HepG2 (cell line): ENCODE measurements at places on chromosomes 3 and 15. TPM values are rescaled to one million over a fixed set of nuclear protein-coding genes. Genes with fewer than 3 reads are reported as not detected.
A peak's percentile ranks its signal among the peaks of the same experiment; 100 is the strongest.

The MAPKAPK3 gene
- 41.2 and 48.5 TPM in 2 replicates for total RNA-seq

GRCh38 chr3:153334558-153334957 lies 172.5 kb downstream of the RAP2B start:
- DNase-seq: no peak

DNA sequence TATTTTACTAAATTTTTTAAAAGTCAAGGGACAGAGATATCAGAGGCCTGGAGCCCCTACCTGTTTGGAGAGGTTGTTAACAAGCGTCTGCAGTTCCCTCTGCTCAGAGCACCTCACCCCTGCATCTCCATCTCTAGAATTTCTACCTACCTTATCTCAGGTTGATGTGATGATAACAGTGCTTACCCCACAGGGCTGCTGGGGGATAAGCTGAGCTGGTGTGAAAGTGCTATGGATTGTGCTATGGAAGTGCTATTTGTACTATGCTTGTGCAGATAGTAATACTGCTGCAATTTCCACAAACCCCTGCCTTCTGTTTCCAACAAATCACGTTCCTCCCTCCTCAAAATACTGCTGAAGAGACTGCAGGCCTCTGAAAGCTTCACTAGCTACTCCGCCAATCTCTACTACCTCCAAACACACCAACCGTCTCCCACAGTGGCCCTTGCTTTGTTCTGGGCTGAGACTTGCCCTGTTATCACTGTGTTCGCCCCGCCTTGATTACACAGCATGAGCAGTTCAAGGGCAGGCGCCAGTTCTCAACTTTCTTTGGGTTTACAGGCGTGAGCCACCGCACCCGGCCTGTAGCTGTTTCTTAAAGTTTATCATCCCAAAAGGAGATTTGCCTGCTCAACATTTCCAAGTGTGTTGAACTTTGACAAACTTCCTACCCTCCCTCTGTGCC lies 28.4 kb upstream of the PARL start:
- DNase-seq: peak; percentile 55

DNA sequence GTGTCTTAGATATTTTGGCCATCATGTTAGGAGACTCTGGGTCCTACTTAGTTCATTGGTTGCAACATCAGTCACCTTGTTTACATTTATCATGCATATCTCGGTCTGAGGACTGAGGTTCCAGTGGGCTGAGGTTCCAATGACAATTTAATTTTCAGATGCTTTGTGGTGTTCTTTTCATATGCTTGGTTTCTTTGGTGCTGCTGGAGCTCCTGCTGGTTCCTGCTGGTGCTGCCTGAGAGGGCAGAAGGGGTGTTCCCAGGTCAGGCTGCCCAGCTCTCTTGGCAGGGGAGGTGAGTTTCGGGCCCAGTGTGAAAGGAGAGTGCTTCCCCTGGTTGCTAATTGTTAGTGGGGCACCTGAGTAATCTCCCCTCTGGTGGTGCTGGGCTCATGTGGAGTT lies 6.9 kb upstream of the KLHL40 start:
- DNase-seq: no peak

The UMPS gene
- total RNA-seq: 74.2 and 117 TPM in 2 replicates

The DHFR2 gene
- total RNA-seq: 3.1 and 4.6 TPM in 2 replicates

The BDH1 gene
- total RNA-seq: 21.2 and 26.9 TPM in 2 replicates

- no peak for DNase-seq
Observed at GRCh38 chr3:49785565-49786356, 581 bp downstream of the IP6K1 start.

DNA sequence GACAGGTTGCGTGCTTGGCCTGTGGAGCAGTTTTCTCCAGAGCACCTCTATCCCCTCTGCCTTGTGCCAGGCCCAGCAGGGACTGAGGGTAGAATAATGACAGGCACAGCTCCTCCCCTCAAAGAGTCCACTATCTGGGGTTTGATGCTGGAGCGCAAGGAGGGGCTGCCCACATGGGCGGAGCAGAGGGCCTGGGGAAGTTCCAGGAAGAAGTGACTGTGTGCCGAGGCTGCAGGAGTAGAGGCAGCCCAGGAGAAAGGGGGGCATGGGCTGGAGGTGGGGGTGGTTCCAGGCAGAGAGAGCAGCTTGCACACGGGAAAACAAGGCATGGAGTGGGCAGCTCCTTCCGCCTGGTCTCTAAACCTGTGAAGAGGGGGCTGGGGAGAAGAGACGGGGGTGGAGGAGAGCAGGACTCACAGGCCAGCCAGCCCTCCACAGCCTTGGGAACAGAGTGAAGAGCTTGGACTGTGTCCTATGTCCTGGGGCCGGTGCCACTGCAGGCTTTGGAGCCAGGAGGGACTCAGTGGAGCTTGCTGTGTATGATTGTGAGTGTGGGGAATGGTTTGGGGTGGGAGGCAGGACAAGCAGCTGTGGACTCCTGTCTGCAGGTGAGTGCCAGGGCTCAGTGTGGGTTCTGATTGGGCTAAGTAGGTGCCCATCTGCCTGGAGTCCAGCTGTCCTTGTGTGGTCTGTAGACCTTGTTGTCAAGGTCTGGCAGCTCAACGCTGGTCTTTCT lies 48.1 kb downstream of the APBA2 start:
- peak; percentile 3 for DNase-seq

DNA sequence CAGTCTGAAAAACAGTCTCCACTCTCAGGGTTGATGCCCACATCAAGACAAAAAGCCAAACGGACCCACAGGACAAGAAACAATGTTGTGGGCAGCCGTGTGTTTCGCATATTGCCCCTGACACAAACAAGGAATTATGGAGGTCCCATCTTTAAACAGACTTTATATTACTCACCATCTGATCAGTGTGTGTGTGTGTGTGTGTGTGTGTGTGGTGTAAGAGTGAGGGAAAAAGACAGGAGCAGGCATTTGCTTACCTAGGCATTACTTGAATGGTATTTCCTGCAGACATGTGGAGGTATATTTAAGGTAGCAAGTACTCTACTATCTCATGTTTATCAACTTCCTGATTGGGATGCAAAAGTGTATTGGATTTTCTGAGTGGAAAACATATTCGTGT lies 136.3 kb downstream of the TMCO5A start:
- no peak for DNase-seq

The CEP97 gene
- total RNA-seq: 6.5 and 10.2 TPM in 2 replicates

The GOLGA6L10 gene
- 0.87 and 1.5 TPM in 2 replicates for total RNA-seq

DNA sequence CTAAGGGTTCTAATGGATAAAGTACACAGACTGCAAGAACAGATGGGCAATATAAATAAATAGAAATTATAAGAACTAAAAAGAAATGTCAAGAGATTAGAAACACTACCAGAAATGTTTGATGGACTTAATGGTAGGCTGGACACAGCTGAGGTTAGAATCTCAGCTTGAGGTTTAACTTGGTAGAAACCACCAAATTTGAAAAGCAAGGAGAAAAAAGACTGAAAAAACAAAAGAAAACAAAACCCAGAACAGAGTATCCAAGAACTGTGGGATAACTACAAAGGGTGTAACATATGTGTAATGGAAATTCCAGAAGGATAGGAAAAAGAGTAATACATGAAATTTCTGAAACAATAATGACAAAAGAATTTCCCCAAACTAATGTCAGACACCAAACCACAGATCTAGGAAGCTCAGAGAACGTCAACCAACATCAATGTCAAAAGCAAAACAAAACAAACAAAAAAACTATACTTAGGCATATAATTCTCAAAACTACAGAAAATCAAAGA lies 35.0 kb downstream of the RFX7 start:
- no peak for DNase-seq

GRCh38 chr3:64890466-64890865 lies 202.7 kb upstream of the ADAMTS9 start:
- DNase-seq: no peak

DNA sequence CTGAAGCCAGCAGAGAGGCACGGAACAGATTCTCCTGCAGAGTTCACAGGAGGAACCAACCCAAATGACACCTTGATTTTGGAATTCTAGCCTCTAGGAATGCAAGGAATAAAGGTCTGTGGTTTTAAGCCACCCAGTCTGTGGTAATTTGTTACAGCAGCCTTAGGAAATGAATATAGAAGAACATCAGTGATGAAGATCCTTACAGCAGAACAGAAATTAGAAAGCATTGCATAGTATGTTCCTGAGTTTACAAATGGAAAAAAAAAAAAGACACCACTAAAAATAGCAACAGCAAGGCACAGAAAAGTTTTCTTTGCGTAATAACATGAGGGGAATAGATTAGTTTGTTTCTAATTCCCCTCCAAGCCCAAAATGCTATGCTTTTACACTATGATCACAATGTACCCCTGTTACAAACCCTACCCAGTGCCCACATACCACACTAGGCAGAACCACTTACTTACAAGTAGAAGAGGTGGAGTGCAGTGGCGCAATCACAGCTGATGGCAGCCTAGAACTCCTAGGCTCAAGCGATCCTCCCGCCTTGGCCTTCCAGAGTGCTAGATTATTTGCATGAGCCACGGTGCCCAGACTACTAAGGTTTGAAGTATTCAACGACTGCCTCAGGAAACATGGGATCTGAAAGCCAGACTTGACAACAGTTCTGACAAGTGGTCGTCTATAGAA lies 84.3 kb downstream of the SHQ1 start:
- DNase-seq: no peak

- DNase-seq: no peak
Observed at GRCh38 chr3:6351752-6352151, 509.2 kb upstream of the GRM7 start.

DNA sequence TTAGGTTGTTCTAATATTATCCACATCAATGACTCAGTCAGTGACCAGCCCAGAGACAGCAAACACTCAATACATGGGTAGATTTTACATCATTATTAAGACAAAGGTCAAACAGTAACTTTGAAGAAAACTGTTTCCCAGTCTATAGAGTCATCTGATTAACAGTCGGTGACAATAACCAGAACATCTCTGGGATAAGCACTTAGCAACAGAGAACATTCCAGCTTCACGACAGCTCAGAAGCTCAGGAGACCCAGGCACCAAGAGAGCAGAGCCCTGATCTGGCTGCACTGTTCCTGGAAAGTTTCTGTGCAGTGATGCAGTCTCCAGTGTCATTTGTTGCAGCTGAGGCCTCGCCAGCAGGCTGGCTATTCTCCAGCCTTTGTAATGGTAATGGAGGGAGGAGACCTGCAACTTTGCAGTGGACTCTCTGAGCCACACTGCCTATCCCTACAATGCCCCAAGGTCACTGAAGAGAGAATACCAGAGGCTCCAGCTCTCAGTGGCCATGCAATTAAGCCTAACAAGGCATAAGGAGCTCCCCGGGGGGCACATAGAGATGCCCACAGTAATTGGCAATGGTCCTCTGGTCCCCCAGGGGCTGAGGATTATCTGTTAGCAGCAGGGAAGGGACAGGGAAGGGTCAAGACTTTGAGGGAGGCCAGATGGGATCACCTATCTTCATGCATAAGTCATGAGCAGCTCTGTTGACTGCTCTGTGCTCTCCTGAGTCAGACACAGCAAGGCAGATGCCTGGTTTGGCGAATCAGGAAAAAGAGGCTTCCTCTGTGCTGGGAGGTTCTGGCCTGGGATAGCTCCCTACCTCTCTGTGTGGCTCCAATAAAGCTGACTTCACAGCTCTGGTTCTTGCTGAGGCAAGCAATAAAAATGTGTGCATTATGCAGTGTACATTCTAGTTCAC lies 163.6 kb downstream of the CTNNB1 start:
- peak; percentile 18 for DNase-seq

The CPEB1 gene
- total RNA-seq: 0.07 TPM in 1 of 2 replicates, not detected in the other

- no peak for DNase-seq
Observed at GRCh38 chr3:31039145-31039544, 144.7 kb upstream of the GADL1 start.

- DNase-seq: no peak
Observed at GRCh38 chr15:40906991-40907802, 12.9 kb downstream of the VPS18 start.

DNA sequence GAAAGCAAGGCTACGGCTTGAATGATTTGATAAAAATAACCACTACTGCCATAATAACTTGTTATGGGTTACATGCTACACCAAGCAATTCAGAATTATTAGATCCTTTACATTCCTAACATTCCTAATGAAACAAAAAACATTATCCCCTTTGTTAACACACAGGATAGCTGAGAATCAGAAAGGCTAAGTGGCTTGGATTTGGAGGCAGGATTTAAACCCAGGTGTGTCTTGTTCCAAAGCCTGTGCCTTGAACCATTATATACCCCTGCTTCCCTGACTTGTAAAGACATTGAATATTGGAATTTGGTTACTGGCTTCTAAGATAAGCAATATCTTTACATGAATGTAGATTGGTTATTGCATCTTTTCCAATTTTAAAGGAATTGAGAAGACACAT lies 417.1 kb upstream of the GOLIM4 start:
- DNase-seq: no peak

The CRTAP gene
- total RNA-seq: 46.1 and 54.2 TPM in 2 replicates

The FBXL22 gene
- total RNA-seq: 0.20 and 0.33 TPM in 2 replicates

DNA sequence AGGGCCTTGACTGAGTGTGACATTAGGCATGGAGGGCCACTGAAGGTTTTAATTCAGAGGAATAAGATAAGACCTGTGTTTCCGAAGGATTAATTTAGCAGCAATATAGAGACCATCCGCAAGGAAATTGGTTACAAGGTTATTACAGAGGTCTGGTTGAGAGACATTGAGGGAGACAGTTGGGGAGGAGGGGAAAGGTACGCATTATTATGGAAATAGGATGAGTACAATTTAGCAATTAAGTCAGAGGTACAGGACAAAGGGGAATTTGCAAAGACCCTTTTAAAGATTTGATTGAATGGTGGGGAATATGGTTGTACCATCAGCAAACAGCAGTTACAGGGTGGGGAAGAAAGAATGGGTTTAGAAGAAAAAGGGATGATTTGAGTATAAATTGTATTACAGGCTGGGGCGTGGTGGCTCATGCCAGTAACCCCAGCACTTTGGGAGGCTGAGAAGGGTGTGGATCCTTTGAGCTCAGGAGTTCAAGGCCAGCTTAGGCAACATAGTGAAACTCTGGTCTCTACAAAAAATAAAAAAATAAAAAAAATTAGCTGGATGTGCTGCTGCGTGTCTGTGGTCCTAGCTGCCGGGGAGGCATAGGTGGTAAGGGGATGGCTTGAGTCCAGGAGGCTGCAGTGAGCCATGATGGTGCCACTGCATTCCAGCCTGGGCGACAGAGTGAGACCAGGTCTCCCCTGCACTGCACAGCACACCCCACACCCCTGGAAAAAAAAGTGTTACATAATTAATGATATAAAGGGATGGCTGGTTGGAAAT lies 11.3 kb downstream of the ARL8B start:
- no peak for DNase-seq

GRCh38 chr15:23671481-23671880 lies 15.6 kb downstream of the NDN start:
- no peak for DNase-seq

GRCh38 chr15:77688693-77689092 lies 56.0 kb upstream of the LINGO1 start:
- DNase-seq: no peak

- DNase-seq: no peak
Observed at GRCh38 chr3:122025296-122025695, 3.2 kb upstream of the ILDR1 start.

- DNase-seq: no peak
Observed at GRCh38 chr15:44657378-44657777, 6.1 kb downstream of the SPG11 start.

The EPHB3 gene
- total RNA-seq: not detected in 2 replicates

The CFAP100 gene
- 0.36 TPM in 1 of 2 replicates, not detected in the other for total RNA-seq

- no peak for DNase-seq
Observed at GRCh38 chr15:80654299-80654698, 40.8 kb upstream of the ABHD17C start.

The GOLGA6L7 gene
- total RNA-seq: not detected in 2 replicates
